ENCODE measurements at places on chromosomes 4 and X.

DNA sequence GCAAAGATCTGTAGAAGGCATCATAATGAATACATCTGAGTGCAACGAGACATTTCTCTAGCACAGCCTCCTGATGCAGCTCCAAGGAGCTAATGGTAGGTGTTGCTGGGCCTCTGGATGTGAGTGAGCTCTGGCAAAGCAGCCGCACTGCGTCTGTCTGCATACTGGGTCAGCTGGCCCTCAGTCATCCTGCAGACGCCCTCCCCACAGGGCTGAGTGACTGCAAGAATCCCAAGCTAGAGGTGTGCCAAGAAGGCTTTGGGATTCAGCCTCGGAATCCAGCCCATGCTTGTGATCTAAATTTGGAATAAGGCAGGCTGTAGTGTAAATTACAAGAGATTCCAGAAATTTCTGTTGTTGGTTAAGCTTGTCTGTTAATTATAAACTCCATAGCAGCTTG, 18.5 kb downstream of the HERC3 start:
- DNase-seq, result no peak
- no peak overlapping the region for H3K27ac ChIP-seq
- H3K4me1 ChIP-seq, result peaks cover 12% of the 10 kb centered on the region
- H3K4me3 ChIP-seq, result no peak overlapping the region

- no peaks in the 10 kb centered on the region for H3K4me1 ChIP-seq
- DNase-seq, result no peak
- no peak overlapping the region for H3K27ac ChIP-seq
- H3K36me3 ChIP-seq, result no peaks in the 10 kb centered on the region
Observed at GRCh38 chrX:110276778-110277177, 41.1 kb downstream of the AMMECR1 start.

- H3K4me3 ChIP-seq, result no peak overlapping the region
- H3K4me1 ChIP-seq, result no peaks in the 10 kb centered on the region
- H3K36me3 ChIP-seq, result no peaks in the 10 kb centered on the region
- no peak overlapping the region for H3K27ac ChIP-seq
Observed at GRCh38 chr4:149531861-149532260, 283.8 kb downstream of the IQCM start.

- H3K4me1 ChIP-seq, result no peaks in the 10 kb centered on the region
- H3K27ac ChIP-seq, result no peak overlapping the region
- H3K27me3 ChIP-seq, result no peaks in the 10 kb centered on the region
- no peak overlapping the region for H3K4me3 ChIP-seq
- no peaks in the 10 kb centered on the region for H3K36me3 ChIP-seq
Observed at GRCh38 chr4:158796370-158797140, 27.7 kb downstream of the FNIP2 start.

GRCh38 chrX:9433596-9433995, 31.3 kb upstream of the TBL1X start:
- no peak overlapping the region for H3K4me3 ChIP-seq
- DNase-seq, result no peak
- H3K27me3 ChIP-seq, result no peaks in the 10 kb centered on the region
- H3K36me3 ChIP-seq, result no peaks in the 10 kb centered on the region
